ENCODE measurements at places on chromosomes 7 and 10. TPM values are rescaled to one million over a fixed set of nuclear protein-coding genes. Genes with fewer than 3 reads are reported as not detected.

Gene FASTK
- total RNA-seq, result 79.4 TPM

Gene C10orf105
- total RNA-seq, result 0.07 TPM

Gene RNF148
- 0.22 TPM for total RNA-seq

Gene EBF3
- total RNA-seq, result 7.1 TPM

Gene EPO
- not detected for total RNA-seq

Gene CCDC172
- total RNA-seq, result not detected

All from left ventricle myocardium superior (tissue), 1 donor.